AG04450 (cell line): ENCODE measurements at places on chromosomes 3 and 15.

- DNase-seq = no peak
These were observed 27.2 kb upstream of the PHLDB2 start for GRCh38 chr3:111831840-111832239.

GRCh38 chr3:195007151-195007550 is 263.8 kb downstream of the XXYLT1 start:
- DNase-seq = no peak

- DNase-seq = peak; percentile 43
These were observed 415.3 kb downstream of the FOXP1 start for GRCh38 chr3:71168121-71168721.

DNA sequence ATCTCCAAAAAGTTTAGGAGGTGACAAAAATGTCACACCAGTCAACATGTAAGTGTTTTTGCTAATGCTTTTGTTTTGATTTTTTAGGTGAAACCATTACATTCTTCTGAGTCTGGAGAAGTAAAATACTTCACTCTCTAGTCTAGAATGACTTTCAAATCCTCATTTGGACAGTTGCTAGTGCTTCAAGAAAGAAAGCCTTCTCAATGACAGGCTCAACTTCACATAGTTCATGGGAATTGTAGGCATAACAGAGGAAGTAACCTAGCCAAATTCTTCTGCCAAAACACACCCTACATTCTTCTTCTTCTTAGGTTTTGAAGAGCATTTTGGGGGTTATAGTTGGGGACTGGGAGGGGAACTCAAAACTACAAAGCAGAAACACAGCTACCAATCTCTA is 29.4 kb upstream of the HEG1 start:
- DNase-seq = no peak

- no peak for DNase-seq
These were observed 166.0 kb downstream of the TP63 start for GRCh38 chr3:189797103-189797750.

DNA sequence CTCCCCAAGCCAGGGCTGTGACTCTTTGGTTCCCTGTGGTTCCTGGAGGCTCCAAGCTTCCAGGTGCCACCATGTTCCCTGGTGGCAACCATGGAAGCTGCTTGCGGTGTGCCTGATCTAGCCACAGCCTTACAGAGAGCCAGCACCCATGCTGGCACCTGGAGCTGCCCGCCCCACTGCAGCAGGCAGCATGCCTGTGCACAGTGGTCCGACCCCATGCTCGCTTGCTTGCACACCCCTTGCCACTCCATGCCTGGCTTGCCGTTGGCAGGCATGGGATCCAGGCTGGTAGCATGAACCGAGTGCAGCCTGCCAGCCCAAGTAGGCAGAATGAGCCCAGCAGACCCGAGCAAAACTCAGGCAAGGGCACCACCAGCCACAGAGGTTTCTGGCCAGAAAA is 53.9 kb downstream of the SLMAP start:
- no peak for DNase-seq

DNA sequence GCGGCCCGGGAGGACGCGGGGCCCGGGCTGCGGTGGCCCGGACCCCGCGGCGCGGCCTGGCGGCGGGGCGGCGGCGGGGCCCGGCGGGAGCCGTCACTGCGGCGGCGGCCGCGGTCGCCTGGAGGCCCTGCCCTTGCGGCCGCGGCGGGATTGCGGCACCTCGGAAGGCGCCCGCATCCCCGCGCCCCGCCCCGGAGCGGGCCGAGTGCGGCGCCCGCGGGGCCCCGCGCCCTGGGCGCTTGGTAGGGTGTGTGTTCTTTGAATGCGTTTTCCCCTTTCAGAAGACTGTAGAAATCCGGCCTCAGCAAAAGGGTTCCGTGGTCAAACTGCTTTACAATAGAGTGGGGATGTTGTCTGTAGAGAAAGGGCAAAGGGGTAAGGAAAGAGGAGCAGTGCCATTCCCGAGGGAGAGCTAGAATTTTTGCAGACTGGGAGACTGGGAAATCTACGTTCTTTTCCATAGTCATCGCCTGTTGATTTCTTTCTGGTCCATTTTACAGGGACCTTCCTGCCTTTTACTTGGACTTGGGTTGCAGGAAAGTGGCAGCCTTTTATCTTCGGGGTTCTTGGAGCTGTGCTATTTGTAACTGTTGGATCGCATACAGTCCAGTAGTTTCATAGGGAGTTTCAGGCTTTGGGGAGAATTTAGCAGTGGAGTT is 630 bp downstream of the SNRK start:
- no peak for DNase-seq

- no peak for DNase-seq
These were observed 686 bp downstream of the VPS8 start for GRCh38 chr3:184812662-184813042.

DNA sequence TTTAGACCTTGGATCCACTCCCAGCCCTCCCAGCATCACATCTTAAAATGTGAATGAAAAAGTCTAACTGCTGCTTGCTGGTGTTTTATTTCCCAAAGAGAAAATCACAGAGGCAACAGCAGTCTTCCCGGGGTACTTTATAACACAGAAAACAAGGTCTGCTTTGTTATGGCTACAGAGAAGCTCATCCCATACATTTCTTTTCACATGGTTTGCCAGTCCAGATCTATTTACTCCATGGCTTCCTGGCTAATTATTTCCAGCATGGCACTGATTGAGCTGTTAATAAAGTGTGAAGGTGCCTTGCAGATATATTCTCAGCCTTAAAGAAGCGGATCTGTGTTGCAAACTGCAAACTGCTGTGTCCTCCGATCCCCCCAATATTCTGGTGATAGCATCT is 466.1 kb upstream of the CFAP20DC start:
- DNase-seq = no peak

DNA sequence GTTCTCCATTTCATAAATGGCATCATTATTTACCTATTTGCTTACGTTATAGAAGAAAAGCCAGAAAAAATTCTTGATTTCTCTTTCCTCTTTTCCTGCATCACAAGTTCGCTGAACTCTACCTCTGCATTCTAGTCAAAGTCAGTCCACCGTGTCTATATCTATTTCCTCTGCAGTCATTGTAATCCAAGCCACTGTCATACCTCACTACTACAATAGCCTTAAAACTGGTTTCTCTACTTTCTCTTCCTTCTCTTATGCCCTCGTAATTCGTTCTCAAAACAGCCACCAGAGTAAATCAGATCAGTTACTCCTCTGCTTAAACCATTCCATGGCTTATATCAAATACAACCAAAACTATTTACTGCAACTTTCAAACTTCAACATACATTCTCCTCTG is 13.4 kb upstream of the FAM81A start:
- DNase-seq = no peak

- DNase-seq = peak; percentile 23
These were observed 171.8 kb upstream of the CDIN1 start for GRCh38 chr15:36407647-36408046.
